ENCODE measurements at places on chromosomes 2 and 18.

DNA sequence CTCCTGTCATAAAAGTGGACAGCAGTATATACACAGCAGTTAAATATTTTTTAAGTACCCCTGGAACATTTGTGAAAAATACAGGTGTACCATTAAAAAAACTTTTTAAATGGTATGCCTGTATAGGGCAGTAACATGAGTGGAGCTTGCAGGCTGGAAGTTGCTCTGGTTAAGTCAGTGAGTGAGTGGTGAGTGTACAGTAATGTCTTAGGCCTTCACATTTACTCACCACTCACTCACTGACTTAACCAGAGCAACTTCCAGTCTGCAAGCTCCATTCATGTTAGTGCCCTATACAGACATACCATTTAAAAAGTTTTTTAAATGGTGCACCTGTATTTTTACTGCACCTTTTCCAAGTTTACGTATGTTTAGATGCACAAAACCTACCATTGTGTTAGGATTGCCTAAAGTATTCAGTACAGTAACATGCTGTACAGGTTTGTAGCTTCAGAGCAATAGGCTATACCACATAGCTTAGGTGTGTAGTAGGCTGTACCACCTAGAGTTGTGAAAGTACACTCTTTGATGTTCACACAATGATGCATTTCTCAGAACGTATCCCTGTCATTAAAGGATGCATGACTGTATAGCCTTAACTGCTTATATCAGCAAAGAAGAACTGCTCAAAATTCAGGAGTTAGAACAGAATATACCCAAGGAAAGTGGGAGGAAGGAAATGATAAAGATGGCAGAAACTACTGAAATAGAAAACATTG is 112.6 kb downstream of the EHBP1 start:
- DNase-seq, result no peak

DNA sequence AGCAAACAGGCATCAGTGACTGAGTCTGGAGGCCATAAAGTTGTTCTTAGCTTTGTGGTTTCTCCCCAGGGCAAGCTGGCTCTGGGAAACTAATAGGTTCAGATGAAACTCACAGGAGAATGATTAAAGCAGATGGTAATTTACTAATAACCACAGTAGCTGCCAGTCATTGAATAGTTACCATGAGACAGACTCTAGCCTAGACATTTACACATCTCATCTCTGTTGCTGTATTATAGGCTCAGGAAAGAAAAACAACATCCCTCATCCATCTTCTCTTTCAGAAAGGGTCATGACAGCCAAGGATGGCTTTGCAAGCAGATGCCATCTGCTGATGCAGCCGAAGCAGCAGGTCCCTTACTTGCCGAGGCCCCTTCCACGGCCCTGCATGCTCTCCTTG is 314.0 kb upstream of the ID2 start:
- DNase-seq, result no peak

GRCh38 chr2:231355508-231356465 is 39.7 kb upstream of the B3GNT7 start:
- peak; percentile 79 for DNase-seq

DNA sequence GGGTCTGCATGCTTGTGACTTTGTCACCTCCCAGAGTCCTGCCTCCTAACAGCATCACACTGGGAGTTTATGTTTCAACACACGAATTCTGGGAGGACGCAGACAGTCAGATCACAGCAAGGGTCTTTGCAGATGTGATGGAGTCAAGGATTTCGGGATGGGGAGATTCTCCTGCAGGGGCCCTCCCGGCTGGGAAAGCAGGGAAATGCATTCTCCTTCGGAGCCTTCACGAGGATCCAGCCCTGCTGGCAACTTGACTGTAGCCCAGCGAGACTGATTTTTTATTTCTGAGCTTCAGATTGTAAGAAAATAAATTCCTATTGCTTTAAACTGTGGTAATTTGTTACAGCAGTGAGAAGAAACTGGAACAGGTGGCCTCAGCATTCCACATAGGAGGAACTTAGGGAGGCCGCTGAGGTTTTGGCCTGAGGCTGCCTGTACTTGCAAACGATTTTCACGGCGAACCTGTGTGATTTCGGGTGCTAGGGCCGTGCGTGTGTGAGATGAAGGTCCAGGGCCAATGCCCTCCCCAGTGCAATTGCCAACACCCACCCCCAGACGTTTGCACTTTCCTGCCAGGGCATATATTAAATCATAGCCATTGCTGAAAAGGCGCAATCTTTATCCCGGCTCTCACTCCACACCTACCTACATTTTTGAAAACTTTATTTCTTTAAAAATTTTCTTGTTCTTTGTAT is 79.8 kb downstream of the ASB1 start:
- DNase-seq, result peak; percentile 28

- DNase-seq, result no peak
These were observed 1093.5 kb downstream of the RPIA start for GRCh38 chr2:89784960-89785359.

GRCh38 chr2:237921967-237922492 is 44.8 kb upstream of the UBE2F start:
- no peak for DNase-seq

DNA sequence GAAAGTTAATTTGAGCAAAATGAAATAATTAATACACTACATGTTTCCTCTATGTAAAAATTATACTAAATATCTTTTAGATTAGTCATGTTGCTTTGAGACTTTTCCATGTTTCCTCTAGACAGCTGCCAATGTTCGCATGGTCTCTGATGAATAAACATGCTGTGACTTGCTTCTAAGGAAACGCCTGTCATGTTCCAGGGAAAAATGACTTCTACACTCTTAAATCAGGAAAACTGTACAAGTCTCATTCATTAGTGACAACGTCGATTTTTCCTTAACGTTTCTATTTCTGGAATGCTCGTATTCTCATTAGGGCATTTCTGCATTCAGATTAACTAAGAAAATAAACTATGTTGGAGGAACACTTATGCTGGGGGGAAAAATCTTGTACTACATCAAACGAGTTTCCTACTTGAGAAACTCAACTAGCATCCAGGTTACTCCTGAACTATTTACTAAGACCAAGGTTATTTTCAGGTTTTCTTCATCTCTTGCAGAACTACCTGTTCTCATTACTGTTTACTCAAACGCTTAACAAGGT is 1.6 kb downstream of the COBLL1 start:
- DNase-seq, result no peak

DNA sequence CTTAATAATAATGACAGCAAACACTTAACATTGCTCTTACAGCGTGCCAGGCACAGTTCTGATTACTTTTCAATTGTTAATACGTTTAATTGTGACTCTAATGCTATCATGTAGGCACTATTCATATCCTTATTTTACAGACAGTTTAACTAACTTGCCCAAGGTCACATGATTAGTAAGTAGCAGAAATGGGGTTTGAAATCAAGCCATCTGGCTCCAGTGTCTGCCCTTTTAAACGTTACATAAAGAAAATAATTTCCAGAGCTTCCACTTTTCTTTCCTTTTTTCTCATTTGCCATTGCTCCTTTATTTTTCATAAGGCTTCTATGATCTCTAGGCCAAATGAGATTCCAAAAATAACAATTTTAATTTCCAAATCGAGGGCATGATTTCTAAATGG is 50.6 kb upstream of the IKZF2 start:
- no peak for DNase-seq

GRCh38 chr2:23767876-23768621 is 158.9 kb downstream of the ATAD2B start:
- no peak for DNase-seq

- no peak for DNase-seq
These were observed 112.1 kb upstream of the SIX2 start for GRCh38 chr2:45121236-45121927.

GRCh38 chr2:215790523-215791421 is 222.6 kb downstream of the MREG start:
- DNase-seq, result no peak

GRCh38 chr2:29921560-29921915 is at the start of gene ALK:
TSS of gene ALK (minus strand) at chr2:29921586. CDS start at chr2:29920659, 927 bp downstream.
- peak; percentile 95 for DNase-seq

- DNase-seq, result peak; percentile 42
These were observed at the start of gene CYBRD1 for GRCh38 chr2:171522052-171522787. TSS of gene CYBRD1 (plus strand) at chr2:171522474. CDS start at chr2:171522546, 72 bp downstream.

GRCh38 chr18:39019989-39020388 is 1454.4 kb upstream of the CELF4 start:
- peak; percentile 51 for DNase-seq

GRCh38 chr2:117058366-117058765 is 756.1 kb upstream of the DDX18 start:
- no peak for DNase-seq

DNA sequence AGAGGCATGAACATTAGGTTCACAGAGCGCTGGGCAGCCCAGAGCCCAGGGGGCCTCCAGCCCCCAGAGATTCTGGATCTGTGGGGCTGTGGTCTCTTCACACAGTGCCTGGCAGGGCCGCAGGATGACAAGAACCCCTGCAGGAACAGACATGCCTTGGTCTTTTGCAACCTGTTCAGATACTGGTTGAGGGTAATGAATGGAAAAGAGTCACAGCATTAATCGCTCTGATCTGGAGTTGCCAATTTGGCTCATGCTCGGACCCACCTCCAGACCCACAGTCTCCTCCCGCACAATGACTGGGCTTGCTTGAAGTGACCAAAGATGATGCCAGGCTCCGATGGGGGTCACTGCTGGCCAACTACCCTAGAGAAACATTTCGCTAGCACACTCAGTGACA is 229.4 kb upstream of the SMAD2 start:
- DNase-seq, result no peak

Measured in ELF-1 (cell line).